ENCODE measurements at places on chromosomes 5 and 9. TPM values are rescaled to one million over a fixed set of nuclear protein-coding genes. Genes with fewer than 3 reads are reported as not detected.

Gene CD14
- total RNA-seq, result 25.0 TPM

Gene C9orf153
- 0.28 TPM for total RNA-seq

Gene NMUR2
- not detected for total RNA-seq

Gene SLC45A2
- not detected for total RNA-seq

Gene C6
- total RNA-seq, result 178 TPM

Gene INSYN2B
- total RNA-seq, result not detected

Gene OTP
- total RNA-seq, result not detected

Gene INSL4
- total RNA-seq, result not detected

Gene CDO1
- 24.7 TPM for total RNA-seq
